ENCODE measurements at places on chromosomes 3 and 15. TPM values are rescaled to one million over a fixed set of nuclear protein-coding genes. Genes with fewer than 3 reads are reported as not detected.

TEX9 gene
- total RNA-seq, result 2.6 TPM

SLC2A2 gene
- total RNA-seq, result 0.11 TPM

CLRN1 gene
- not detected for total RNA-seq

DISP2 gene
- total RNA-seq, result 0.39 TPM

RARRES1 gene
- 0.54 TPM for total RNA-seq

SYNPR gene
- total RNA-seq, result not detected

SATB1 gene
- 0.98 TPM for total RNA-seq

ASB14 gene
- total RNA-seq, result under 0.01 TPM

LRTM1 gene
- total RNA-seq, result 0.39 TPM

CCDC9B gene
- 34.8 TPM for total RNA-seq

CPLX3 gene
- not detected for total RNA-seq

ITGA11 gene
- total RNA-seq, result 0.79 TPM

FEZF2 gene
- not detected for total RNA-seq

MYEF2 gene
- not detected for total RNA-seq

IL12A gene
- under 0.01 TPM for total RNA-seq

CCDC39 gene
- not detected for total RNA-seq

CPOX gene
- total RNA-seq, result 29.5 TPM

MOBP gene
- total RNA-seq, result not detected

ATP8B4 gene
- total RNA-seq, result not detected

SCN11A gene
- under 0.01 TPM for total RNA-seq

KIF23 gene
- 24.0 TPM for total RNA-seq

ACTC1 gene
- total RNA-seq, result 0.11 TPM

CYP19A1 gene
- not detected for total RNA-seq

TGM5 gene
- not detected for total RNA-seq

STRIT1 gene
- total RNA-seq, result not detected

RAB11A gene
- total RNA-seq, result 66.7 TPM

SNTN gene
- not detected for total RNA-seq

ADPRH gene
- total RNA-seq, result 25.3 TPM

NOX5 gene
- total RNA-seq, result 0.22 TPM

FSIP1 gene
- 0.43 TPM for total RNA-seq

PCOLCE2 gene
- 0.39 TPM for total RNA-seq

CPB1 gene
- total RNA-seq, result not detected

SI gene
- total RNA-seq, result not detected

IL5RA gene
- not detected for total RNA-seq

GP5 gene
- not detected for total RNA-seq

PLSCR2 gene
- total RNA-seq, result not detected

GJD2 gene
- total RNA-seq, result not detected

ZNF502 gene
- 5.0 TPM for total RNA-seq

PLA2G4D gene
- total RNA-seq, result not detected

ELL3 gene
- 2.9 TPM for total RNA-seq

ARL13B gene
- total RNA-seq, result 4.7 TPM

AGTR1 gene
- 0.79 TPM for total RNA-seq

HMCES gene
- total RNA-seq, result 27.1 TPM

ITIH1 gene
- not detected for total RNA-seq

Data from placental epithelial cell (primary cell).